Stimulated activated CD8-positive, alpha-beta memory T cell treated with anti-CD3 and anti-CD28 coated beads, Interleukin-4, amount 100 ng/mL, for 48 hours (primary cell): ENCODE measurements at places on chromosomes 3 and 15.

DNA sequence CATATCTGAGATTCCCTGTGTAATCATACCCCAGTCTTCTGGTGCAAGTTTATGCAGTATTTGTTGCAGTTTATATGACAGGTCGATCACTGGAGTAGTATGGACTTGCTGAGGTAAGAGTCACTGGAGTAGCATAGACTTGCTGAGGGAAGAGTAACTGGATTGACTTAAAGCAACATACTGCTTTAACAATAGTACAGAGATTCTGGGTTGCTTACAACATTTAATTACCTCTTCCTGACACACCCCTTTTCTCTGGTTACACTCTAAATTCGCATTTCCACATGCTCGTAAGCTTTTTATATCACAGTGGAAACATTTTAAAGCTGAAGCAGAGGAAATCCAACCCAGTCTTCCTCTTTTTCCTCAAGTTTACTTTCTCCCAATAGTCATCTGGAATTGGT, 11.8 kb downstream of the AAGAB start:
- DNase-seq: no peak

DNA sequence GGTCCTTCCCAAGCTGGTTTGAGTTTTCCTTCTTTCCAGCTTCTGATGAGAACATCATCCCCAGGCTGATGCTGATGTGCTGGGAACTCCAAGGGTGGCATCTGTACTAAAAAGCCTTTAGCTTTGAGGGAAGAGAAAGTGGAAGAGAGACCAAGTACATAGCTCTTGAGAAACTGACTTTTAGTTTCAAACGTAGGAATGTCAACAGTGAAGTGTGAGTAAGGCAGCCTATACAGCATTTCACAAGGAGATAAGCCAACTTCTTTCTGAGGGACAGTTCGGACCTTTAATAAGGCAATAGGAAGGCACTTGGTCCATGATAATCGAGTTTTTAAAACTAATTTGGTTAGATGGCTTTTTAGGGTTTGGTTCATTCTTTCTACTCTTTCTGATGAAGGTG, 53.7 kb downstream of the DLG1 start:
- no peak for DNase-seq

GRCh38 chr3:43894176-43895049, 203.7 kb downstream of the ABHD5 start:
- peak; percentile 57 for DNase-seq

DNA sequence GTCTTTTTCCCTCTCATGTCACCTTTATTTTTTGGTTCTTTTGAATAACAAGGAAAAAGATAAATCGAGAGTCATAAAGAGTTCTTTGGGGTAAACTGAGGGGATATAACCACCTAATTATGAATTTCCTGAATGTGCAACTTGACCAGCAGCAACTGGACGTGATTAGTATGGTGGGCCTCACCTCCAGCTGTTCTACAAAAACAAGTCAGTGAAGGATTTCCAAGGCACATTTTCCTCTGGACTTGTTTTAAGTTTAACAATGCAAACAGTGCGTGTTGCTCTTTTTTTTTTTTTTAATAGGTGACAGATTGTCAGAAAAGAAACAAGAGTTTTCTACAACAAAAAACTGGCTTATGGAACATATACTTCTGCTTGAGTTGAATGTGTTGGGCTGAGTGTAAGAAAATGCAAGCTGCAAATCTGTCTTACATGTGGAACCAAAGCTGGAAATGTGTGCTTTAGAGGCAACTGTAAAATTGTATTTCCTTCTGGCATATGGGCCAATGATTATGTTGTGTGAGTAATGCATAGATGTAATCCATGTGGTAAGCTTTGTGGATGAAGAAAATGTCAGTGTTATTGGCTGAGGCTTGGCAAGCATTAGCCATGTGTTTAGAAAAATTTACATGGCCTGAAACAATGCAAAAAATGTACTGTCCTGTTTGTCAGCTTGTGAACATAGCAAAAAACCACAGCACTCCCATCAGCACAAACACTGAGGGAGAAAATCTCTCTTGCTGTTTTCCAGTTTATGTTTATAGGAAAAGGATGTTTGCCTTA, 44.5 kb upstream of the FNDC3B start:
- no peak for DNase-seq

- DNase-seq: no peak
Measured at GRCh38 chr3:49279376-49279775, 2.3 kb upstream of the C3orf62 start.

DNA sequence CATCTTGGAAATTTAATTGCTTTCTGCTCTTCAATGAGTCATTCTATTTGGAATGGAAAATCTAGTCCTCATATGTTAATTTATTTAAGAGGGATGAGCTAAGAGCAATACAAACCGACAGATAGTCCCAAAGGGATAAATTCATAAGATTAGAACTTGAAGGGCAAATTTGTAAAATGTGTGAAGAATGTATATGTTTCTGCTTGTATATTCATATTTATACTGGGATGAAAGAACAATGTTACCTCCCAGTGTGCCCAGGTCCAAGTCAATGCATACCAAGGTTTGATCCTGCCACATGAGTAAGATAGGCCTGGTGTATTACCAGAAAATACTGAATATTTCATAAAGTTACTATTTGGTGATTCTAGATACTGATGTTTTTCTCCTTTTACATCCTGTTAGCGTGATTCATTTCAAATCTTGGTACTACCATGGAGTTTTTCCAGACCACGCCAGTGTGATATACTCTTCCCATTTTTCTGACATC, 255.6 kb upstream of the SEMA6D start:
- DNase-seq: no peak

DNA sequence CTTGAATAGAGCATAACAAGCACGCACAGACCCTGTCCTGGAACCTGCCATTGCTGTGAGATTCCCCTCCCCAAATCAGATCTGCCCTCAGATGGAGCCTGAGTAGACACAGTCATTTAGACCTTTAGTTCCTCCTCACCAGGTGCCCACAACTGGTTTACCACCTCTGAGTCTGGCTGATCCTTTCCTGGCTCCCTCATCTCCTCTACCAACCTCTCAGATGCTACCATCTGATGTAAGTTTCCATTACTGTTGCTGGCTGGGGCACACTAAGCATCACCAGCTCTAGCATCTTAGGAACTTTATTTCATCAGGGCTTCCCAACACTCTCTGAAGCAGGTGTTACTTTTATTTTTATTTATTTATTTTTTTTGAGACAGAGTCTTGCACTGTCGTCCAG, 288.3 kb downstream of the TLE3 start:
- DNase-seq: no peak

GRCh38 chr15:31080591-31081014, 20.9 kb downstream of the TRPM1 start:
- DNase-seq: peak; percentile 52

- DNase-seq: peak; percentile 75
Measured at GRCh38 chr15:42084465-42085235, 9.7 kb downstream of the PLA2G4D start.

DNA sequence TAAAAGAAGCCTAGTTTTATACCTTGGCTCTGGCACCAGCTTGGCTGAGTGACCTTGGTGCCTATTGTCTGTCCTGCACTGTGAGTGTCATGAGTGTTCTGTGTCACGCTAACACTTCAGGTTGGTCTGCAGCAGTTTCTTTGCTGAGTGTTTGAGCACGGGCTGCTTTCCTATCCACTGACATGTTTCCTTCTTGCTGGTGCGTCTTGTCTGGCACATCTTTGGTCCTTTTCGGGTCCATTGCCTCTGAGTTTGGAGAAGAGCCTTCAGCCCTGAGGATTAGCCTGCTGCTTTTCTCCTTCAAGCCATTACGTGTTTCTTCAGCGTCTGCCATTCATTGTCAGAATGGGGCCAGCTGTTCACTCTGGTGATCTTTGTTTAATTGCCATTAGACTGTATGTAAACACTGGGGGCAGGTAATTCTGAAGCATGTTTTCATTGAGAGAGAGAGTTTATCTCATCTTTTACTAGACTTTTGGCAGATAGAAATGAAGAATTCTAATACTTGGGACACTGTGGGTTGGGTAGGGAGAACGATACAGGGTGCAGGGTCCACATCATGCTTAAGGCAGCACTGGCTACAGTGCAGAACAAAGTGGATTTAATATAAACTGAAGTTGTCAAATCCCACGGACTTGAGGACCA, 55.5 kb downstream of the LRRC28 start:
- DNase-seq: no peak
